Neural cell (in vitro differentiated cells): ENCODE measurements at places on chromosomes 7 and 10. TPM values are rescaled to one million over a fixed set of nuclear protein-coding genes. Genes with fewer than 3 reads are reported as not detected.

The FUOM gene
- polyA plus RNA-seq: not detected in 2 replicates

The C10orf105 gene
- 0.11 TPM in 1 of 2 replicates, not detected in the other for polyA plus RNA-seq

The PNLIPRP2 gene
- not detected in 2 replicates for polyA plus RNA-seq

The PRSS37 gene
- not detected in 2 replicates for polyA plus RNA-seq

The FGFR2 gene
- polyA plus RNA-seq: 14.8 and 15.7 TPM in 2 replicates

The AEBP1 gene
- 0.30 TPM in 1 of 2 replicates, not detected in the other for polyA plus RNA-seq

The CYP17A1 gene
- not detected in 2 replicates for polyA plus RNA-seq

The WDR86 gene
- polyA plus RNA-seq: 45.6 and 46.2 TPM in 2 replicates

The MYO3A gene
- polyA plus RNA-seq: 3.0 and 4.1 TPM in 2 replicates

The HOXA10 gene
- not detected in 2 replicates for polyA plus RNA-seq

The ITIH5 gene
- polyA plus RNA-seq: 0.28 TPM in 1 of 2 replicates, not detected in the other

The ZNF853 gene
- 8.7 and 12.9 TPM in 2 replicates for polyA plus RNA-seq

The TMEM130 gene
- 9.0 and 12.3 TPM in 2 replicates for polyA plus RNA-seq

The PLA2G12B gene
- polyA plus RNA-seq: not detected in 2 replicates

The KNDC1 gene
- 4.3 and 11.8 TPM in 2 replicates for polyA plus RNA-seq

The ANXA11 gene
- polyA plus RNA-seq: not detected in 2 replicates

The HOXA11 gene
- polyA plus RNA-seq: not detected in 2 replicates

The TFPI2 gene
- polyA plus RNA-seq: 0.78 TPM in 1 of 2 replicates, not detected in the other

The HABP2 gene
- polyA plus RNA-seq: not detected in 2 replicates

The CCNY gene
- polyA plus RNA-seq: 36.1 and 36.4 TPM in 2 replicates

The SVIL gene
- 7.3 and 8.6 TPM in 2 replicates for polyA plus RNA-seq

The ITGB8 gene
- polyA plus RNA-seq: 11.2 and 12.2 TPM in 2 replicates

The HOXA13 gene
- not detected in 2 replicates for polyA plus RNA-seq

The WDFY4 gene
- not detected in 2 replicates for polyA plus RNA-seq

The GNG11 gene
- 0.16 and 0.25 TPM in 2 replicates for polyA plus RNA-seq

The TSPAN12 gene
- 2.2 and 3.5 TPM in 2 replicates for polyA plus RNA-seq

The GPNMB gene
- not detected in 2 replicates for polyA plus RNA-seq

The TRIM73 gene
- 15.2 and 21.0 TPM in 2 replicates for polyA plus RNA-seq

The FEZF1 gene
- polyA plus RNA-seq: 0.78 and 1.1 TPM in 2 replicates

The PRLHR gene
- 0.20 TPM in 1 of 2 replicates, not detected in the other for polyA plus RNA-seq

The NEUROG3 gene
- polyA plus RNA-seq: not detected in 2 replicates

The TRIM74 gene
- 1.7 and 2.1 TPM in 2 replicates for polyA plus RNA-seq

The UCN3 gene
- polyA plus RNA-seq: not detected in 2 replicates

The SKIDA1 gene
- polyA plus RNA-seq: 3.7 and 4.8 TPM in 2 replicates

The TMEM213 gene
- polyA plus RNA-seq: not detected in 2 replicates

The GNAT3 gene
- not detected in 2 replicates for polyA plus RNA-seq

The LBX1 gene
- 0.08 TPM in 1 of 2 replicates, not detected in the other for polyA plus RNA-seq

The CCDC172 gene
- polyA plus RNA-seq: not detected in 2 replicates

The SH2B2 gene
- 21.6 and 27.3 TPM in 2 replicates for polyA plus RNA-seq

The FOXP2 gene
- 37.9 and 51.3 TPM in 2 replicates for polyA plus RNA-seq

The PPP1R17 gene
- 7.7 and 8.8 TPM in 2 replicates for polyA plus RNA-seq

The WNT2 gene
- polyA plus RNA-seq: 0.16 TPM in 1 of 2 replicates, not detected in the other

The RNF133 gene
- not detected in 2 replicates for polyA plus RNA-seq

The ATOH7 gene
- 2.5 and 3.0 TPM in 2 replicates for polyA plus RNA-seq

The HMX3 gene
- polyA plus RNA-seq: not detected in 2 replicates

The TMEM236 gene
- polyA plus RNA-seq: 0.10 TPM in 1 of 2 replicates, not detected in the other

The FRMD4A gene
- 36.5 and 41.4 TPM in 2 replicates for polyA plus RNA-seq

The PPA1 gene
- polyA plus RNA-seq: 301 and 402 TPM in 2 replicates

The MYL10 gene
- polyA plus RNA-seq: not detected in 2 replicates

The CPA4 gene
- 8.9 and 9.2 TPM in 2 replicates for polyA plus RNA-seq

The SSMEM1 gene
- polyA plus RNA-seq: not detected in 2 replicates

The MOGAT3 gene
- not detected in 2 replicates for polyA plus RNA-seq

The GJC3 gene
- not detected in 2 replicates for polyA plus RNA-seq

The OR6B1 gene
- not detected in 2 replicates for polyA plus RNA-seq

The PIK3AP1 gene
- polyA plus RNA-seq: 0.05 TPM in 1 of 2 replicates, not detected in the other

The ASZ1 gene
- polyA plus RNA-seq: not detected in 2 replicates

The PTER gene
- polyA plus RNA-seq: not detected in 2 replicates

The JAKMIP3 gene
- polyA plus RNA-seq: 5.1 and 6.3 TPM in 2 replicates
